Central memory CD8-positive, alpha-beta T cell (primary cell): ENCODE measurements at places on chromosomes 2 and 18.

GRCh38 chr2:227713291-227713690 lies 4.5 kb downstream of the SLC19A3 start:
- DNase-seq, result no peak

DNA sequence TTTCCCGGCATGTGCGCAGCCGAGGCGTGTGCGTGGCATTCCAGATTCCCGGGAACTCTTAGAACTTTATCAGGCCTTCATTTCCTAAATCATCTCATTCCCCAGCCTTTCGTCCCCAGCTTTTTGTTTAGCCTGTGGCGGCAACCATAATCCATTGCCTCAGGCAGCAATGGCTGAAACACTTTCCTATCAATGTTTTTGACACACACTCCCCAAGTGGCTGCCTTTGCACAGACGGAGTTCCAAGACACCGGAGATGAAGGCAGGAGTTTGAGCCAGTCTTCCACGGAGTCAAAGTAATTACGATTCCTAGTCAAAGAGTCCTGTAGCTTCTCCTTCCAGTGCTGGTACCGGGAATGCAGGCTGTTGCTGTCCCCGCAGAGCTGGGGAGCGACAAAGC lies 64.8 kb downstream of the KCNG2 start:
- DNase-seq, result no peak

GRCh38 chr2:62370321-62371250 lies 135.4 kb downstream of the TMEM17 start:
- no peak for DNase-seq

GRCh38 chr18:23934252-23934651 lies 80.3 kb upstream of the TTC39C start:
- DNase-seq, result no peak

- no peak for DNase-seq
Observed at GRCh38 chr2:18435426-18436037, 124.9 kb downstream of the RDH14 start.

GRCh38 chr18:12598181-12598930 lies 59.6 kb downstream of the SPIRE1 start:
- DNase-seq, result no peak

GRCh38 chr18:48293954-48294898 lies 115.0 kb downstream of the ZBTB7C start:
- no peak for DNase-seq

- no peak for DNase-seq
Observed at GRCh38 chr2:94871226-94872087, at the start of gene TEKT4. TSS of gene TEKT4 (plus strand) at chr2:94871430. CDS start at chr2:94871580, 150 bp downstream.

- DNase-seq, result no peak
Observed at GRCh38 chr2:211901226-211901846, 637.3 kb downstream of the ERBB4 start.

GRCh38 chr2:101762451-101763171 lies 65.1 kb downstream of the MAP4K4 start:
- no peak for DNase-seq

- DNase-seq, result no peak
Observed at GRCh38 chr2:211454679-211455078, 898.3 kb downstream of the CPS1 start.

DNA sequence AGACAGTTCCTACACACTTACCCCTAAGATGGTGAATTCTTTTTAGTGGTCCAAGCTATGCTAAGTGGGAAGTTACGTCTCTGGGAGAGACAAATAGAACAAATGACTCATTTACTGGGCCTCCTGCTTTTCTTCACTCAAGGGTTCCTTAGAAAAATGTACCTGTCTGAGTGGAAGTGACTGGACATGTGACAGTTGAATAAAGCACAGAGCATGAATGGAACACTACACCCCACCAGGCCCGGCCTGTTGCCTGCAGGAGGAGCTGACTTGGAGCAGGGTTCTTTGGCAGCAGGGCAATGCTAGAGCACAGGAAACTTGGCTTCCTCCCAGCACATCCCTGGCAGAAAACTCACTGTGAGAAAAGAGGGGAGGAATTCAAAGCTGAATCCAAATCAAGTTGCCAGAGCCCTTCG lies 451.0 kb upstream of the SETBP1 start:
- DNase-seq, result no peak

- DNase-seq, result no peak
Observed at GRCh38 chr2:233627331-233628025, 8.8 kb upstream of the UGT1A10 start.

GRCh38 chr18:10195529-10195928 lies 258.9 kb upstream of the APCDD1 start:
- DNase-seq, result no peak

DNA sequence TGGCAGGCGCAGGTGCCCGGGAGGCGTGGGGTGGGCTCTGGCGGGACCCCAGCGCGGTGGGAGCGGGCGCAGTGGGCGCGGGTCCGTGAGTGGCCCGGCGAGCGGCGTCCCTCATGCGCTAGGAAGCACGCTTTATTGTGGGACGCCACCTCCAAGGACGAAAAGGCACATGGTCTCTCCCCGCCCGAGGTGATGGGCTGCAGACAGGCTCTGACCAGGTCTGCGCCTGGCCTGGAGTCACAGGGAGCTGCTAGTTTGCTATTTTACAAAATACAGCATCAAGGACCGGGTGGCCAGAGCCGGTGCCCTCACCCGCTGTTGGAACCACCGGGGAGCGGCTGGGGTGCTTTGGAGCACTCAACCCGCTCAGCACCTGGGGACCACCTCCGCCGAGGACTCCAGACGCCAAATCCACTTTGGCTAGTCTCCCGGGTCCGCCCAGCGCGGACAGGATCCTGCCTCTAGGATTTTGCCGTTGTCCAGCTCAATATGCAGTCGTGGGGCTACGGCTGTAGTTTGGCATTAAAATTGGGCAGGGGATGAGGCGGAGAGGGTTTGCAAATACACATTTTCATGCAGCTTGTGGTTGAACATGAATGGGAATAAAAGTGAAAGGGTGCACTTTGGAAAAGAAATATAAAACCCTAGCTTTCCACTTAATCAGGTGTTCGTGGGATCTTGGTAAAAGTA lies 65.4 kb downstream of the LRRFIP1 start:
- no peak for DNase-seq

- no peak for DNase-seq
Observed at GRCh38 chr2:178873912-178874311, 66.7 kb upstream of the TTN start.

DNA sequence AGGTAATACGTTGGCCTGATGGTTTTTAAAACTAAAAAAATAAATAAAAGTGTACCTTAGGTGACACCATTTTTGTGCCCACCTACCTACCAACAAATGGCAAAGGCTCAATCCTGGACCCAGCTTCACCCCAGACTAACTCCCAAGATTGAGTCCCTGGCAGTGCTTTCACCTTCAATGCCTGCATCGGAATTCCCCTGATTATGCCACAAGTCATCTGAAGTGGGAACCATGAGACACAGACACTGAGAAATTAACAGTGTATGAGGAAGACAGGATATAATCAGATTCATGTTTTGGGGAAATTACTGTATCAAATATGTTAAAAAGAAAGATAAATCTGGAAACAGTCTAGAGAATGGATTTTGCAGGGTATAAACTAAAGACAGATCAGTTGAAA lies 41.6 kb downstream of the ZBTB14 start:
- no peak for DNase-seq

DNA sequence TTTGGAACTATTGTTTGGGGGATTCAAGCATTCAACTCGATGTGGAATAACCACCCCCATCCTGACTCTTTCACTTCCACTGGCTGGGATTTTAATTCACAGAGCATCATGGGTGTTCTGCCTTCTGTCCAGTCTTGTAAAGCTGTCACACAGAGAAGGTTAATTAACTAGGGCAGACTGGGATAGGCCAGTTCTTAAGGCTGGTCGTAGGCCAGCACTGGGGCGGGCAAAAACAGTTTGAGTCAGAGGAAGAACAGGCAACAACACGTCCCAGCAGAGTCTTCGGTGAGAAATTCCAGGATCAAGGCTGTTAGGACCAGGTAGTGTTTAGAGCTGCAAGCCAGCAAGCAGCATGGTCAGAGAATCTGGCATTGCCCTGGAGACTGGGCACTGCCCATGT lies 4.0 kb upstream of the RNF152 start:
- no peak for DNase-seq

DNA sequence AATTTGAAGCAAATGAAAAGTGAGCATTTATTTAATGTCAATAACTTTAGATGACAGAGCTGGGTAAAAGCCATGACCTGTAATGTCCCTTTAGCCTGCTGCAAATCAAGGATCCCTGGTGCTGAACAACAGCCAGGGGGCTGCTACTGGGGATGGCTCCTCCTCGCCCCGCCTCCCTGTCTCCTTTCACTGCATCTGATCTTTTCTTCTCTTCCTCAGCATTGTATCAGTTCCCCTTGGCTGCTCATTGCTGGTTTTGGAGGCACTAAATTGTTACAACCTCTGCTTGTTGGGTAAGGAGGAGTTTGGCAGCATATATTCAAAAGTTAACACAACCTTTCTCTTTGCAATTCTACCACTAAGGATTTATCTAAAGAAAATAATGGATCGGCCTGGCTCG lies 236.3 kb upstream of the ID2 start:
- DNase-seq, result no peak

DNA sequence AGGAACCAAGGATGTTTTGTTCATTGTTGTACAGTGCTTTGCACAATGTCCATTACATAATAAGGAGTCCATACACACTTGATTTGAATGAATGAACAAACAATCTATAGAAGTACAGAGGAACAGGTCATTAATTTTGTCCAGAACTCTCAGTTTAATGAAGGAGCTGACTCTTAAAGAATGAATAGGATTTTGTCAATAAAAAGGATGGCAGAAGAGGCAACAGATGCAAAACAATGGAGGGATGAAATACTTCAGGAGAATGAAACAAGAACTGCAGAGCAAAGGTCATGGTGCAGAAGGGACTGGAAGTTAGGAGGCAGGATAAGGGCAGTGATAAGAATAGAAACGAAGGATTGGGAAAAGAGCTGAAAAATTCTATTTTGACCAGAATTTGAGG lies 28.7 kb upstream of the COL5A2 start:
- DNase-seq, result no peak

- no peak for DNase-seq
Observed at GRCh38 chr2:38214209-38214717, 138.3 kb upstream of the CYP1B1 start.

GRCh38 chr2:66440708-66441497 lies 6.0 kb downstream of the MEIS1 start:
- DNase-seq, result no peak

DNA sequence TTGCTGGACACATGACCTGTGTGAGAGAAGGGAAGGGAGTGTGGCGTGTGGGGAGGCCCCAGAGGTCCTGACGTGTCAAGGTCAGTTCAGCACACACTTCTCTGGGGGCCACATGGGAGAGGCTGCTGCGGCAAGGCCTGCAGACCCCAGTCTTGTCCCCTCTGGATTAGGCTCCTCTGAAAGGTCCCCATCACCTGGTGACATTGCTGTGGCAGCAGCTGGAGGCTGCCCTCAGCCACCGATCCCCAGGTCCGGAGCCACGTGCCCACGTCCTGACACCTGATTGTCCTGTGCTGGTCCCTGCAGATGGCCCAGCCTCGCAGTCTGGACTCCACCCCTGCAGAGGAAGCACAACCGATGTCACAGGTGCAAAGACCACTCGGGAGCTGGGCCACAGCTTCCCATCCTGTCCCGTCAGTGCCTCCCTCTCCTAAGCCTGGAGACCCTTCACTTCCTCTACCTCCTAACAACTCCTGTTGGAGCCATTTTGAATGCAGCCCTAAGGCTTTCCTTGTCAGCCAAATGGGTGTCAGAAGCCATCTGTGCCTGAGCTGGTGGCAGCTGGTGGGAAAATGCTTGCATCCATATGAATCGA lies 12.7 kb downstream of the TMEM177 start:
- DNase-seq, result no peak

DNA sequence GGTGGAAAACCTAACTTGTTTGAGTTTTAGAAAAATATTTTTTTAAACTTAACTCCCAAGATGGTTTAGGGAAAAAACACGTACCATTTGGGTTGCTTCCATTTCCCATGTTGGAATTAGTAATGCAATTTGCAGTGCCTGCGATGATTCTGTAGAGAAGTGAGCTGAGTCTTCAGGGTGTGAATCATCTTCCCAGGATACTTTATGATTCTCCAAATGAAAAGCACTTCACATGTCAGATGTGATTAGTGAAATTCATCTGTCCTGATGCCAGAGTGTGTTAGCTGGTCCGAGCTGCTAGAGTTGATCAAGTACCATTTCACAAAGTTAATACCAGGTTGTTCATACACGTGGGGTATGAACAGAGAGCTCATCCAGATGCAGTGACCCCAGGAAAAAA lies 59.1 kb downstream of the ACOXL start:
- no peak for DNase-seq

GRCh38 chr2:37738266-37738885 lies 66.9 kb upstream of the CDC42EP3 start:
- DNase-seq, result no peak

DNA sequence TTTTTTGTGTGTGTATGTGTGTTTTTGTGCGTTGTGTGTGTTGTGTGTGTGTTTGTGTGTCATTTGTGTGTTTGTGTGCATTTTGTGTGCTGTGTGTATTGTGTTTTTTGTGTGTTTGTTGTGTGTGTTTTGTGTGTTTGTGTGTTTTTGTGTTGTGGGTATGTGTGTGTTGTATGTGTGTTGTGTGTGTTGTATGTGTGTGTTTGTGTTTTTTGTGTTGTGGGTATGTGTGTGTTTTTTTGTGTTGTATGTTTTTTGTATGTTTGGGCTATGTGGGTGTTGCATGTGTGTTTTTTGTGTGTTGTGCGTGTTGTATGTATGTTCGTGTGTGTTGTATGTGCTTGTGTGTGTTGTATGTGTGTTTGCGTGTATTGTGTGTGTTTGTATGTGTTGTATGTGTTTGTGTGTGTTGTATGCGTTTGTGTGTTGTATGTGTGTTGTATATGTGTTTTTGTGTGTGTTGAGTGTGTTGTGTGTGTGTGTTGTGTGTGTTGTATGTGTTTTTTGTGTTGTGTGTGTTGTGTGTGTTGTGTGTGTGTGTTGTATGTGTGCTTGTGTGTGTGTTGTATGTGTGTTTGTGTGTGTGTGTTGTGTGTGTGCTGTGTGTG lies 275.3 kb downstream of the HRH4 start:
- no peak for DNase-seq

GRCh38 chr2:65277791-65278483 lies 50.3 kb downstream of the ACTR2 start:
- no peak for DNase-seq
